Tracheal epithelial cell (primary cell): ENCODE measurements at places on chromosomes 12 and 14. TPM values are rescaled to one million over a fixed set of nuclear protein-coding genes. Genes with fewer than 3 reads are reported as not detected.

The MORN3 gene
- total RNA-seq: under 0.01 and 0.21 TPM in 2 replicates

The TAS2R7 gene
- not detected in 2 replicates for total RNA-seq

The KCNMB4 gene
- total RNA-seq: 1.5 and 1.9 TPM in 2 replicates

The NTF3 gene
- total RNA-seq: 1.2 TPM in 1 of 2 replicates, not detected in the other

The KCNK13 gene
- 0.24 TPM in 1 of 2 replicates, not detected in the other for total RNA-seq

The SAMD15 gene
- 0.21 and 0.72 TPM in 2 replicates for total RNA-seq
